ENCODE measurements at places on chromosomes 3 and 15. TPM values are rescaled to one million over a fixed set of nuclear protein-coding genes. Genes with fewer than 3 reads are reported as not detected.

THAP10 gene
- 0.35 TPM for total RNA-seq

LMCD1 gene
- total RNA-seq: 24.9 TPM

TTLL13 gene
- not detected for total RNA-seq

TRH gene
- not detected for total RNA-seq

PLS1 gene
- total RNA-seq: under 0.01 TPM

TP63 gene
- total RNA-seq: not detected

DUOXA2 gene
- not detected for total RNA-seq

DNAJA4 gene
- total RNA-seq: 3.2 TPM

PCNP gene
- total RNA-seq: 75.9 TPM

SLC2A2 gene
- total RNA-seq: not detected

C3orf18 gene
- 8.4 TPM for total RNA-seq

GHSR gene
- total RNA-seq: not detected
